Activated naive CD4-positive, alpha-beta T cell treated with anti-CD3 and anti-CD28 coated beads for 36 hours (primary cell): ENCODE measurements at places on chromosomes 7 and 10. TPM values are rescaled to one million over a fixed set of nuclear protein-coding genes. Genes with fewer than 3 reads are reported as not detected.

TMEM270 gene
- not detected for total RNA-seq

DRGX gene
- total RNA-seq, result not detected

SORCS3 gene
- not detected for total RNA-seq

SFRP4 gene
- not detected for total RNA-seq

IGF2BP3 gene
- 0.29 TPM for total RNA-seq

GJD4 gene
- total RNA-seq, result not detected

BRI3 gene
- total RNA-seq, result 54.4 TPM

DPYSL4 gene
- total RNA-seq, result 14.1 TPM

PDK4 gene
- not detected for total RNA-seq

WNT8B gene
- 0.91 TPM for total RNA-seq

PRSS2 gene
- total RNA-seq, result 0.50 TPM

ADGRA1 gene
- not detected for total RNA-seq

DNA sequence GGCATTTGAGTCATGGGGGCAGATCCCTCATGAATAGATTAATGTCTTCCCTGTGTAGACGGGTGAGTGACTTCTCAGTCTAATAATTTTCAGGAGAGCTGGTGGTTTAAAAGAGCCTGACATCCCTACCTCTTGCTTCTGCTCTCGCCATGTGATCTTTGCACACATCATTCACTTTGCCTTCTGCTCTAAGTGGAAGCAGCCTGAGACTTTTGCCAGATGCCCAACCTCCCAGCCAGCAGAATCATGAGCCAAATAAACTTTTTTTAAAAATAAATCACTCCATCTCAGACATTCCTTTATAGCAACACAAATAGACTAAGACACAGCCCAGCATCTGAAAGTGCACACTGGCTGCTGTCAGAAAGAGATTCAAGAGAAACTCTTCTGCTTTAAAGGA, 155.2 kb downstream of the ZNF365 start:
- H3K27ac ChIP-seq, result no peak overlapping the region
- DNase-seq, result no peak
- H3K4me3 ChIP-seq, result no peak overlapping the region

DNA sequence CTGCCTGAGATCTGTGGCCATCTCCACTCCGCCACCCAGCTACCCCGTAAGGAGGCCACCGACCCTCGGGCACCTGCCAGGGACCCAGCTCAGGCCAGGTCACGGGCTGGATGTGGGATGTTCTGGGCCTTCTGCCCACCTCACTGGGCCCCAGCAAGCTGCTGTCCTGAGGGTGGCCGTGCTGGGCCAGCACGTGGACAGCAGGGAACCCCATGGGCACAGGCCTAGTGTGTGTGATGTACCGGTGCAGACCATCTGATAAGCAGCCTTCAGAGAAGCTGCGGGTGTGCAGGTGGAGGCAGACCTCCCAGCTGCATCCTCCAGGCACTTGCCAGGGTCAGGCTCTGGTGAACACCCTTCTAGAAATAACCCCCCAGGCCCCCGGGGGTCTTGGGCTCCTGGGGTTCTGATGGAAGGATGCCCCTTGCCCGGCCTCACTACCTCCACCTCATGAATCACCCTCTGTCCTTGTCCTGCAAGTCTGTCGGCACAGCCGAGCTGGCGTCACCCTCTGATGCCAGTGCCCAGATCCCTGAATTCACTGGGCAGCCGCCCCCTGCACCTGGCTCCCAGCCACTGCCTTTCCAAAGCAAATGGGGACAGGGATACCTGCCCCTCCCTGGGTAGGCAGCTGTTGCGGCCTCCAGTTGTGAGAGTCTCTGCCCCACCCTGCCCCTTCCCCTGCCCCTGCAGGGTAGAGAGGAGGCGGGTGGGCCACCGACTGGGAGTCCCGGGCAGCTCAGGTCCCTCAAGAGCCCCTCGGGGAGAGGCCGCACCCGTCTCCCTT, 139.8 kb downstream of the FAM53B start:
- no peaks in the 10 kb centered on the region for H3K27me3 ChIP-seq
- no peaks in the 10 kb centered on the region for H3K4me1 ChIP-seq
- DNase-seq, result no peak
- H3K36me3 ChIP-seq, result no peaks in the 10 kb centered on the region
- H3K4me3 ChIP-seq, result no peak overlapping the region

- no peak overlapping the region for H3K27ac ChIP-seq
- H3K4me3 ChIP-seq, result no peak overlapping the region
- no peaks in the 10 kb centered on the region for H3K4me1 ChIP-seq
- H3K36me3 ChIP-seq, result peaks cover 6% of the 10 kb centered on the region
- DNase-seq, result no peak
Observed at GRCh38 chr10:112792487-112793201, 157.4 kb upstream of the TCF7L2 start.

GRCh38 chr7:75888464-75889222, 9.8 kb downstream of the RHBDD2 start:
- no peak for DNase-seq
- peaks cover 13% of the 10 kb centered on the region for H3K36me3 ChIP-seq
- no peaks in the 10 kb centered on the region for H3K27me3 ChIP-seq
- peaks cover 10% of the 10 kb centered on the region for H3K4me1 ChIP-seq
- no peak overlapping the region for H3K27ac ChIP-seq

GRCh38 chr10:32103721-32104120, 47.5 kb upstream of the KIF5B start:
- no peak overlapping the region for H3K4me3 ChIP-seq
- peaks cover 3% of the 10 kb centered on the region for H3K27me3 ChIP-seq
- no peak for DNase-seq
- H3K36me3 ChIP-seq, result no peaks in the 10 kb centered on the region
- no peaks in the 10 kb centered on the region for H3K4me1 ChIP-seq

DNA sequence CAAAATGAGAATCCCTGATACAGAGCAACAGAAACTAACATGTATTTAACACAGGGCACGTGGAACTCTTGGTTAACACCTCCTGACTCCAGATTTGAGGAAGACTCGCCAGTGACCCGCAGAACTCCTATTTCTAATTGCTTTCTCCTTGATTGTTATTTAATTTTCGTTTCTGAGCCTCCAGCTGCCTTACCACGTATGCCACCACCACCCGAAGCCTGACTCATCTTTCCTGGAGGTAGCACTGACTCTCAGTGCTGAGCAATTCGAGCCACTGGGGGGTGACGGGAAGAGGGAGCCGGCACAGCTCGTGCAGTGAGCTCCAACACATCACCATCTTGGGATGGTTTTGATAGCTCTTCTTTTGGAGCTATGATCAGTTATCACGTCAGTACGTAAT, 273.9 kb upstream of the MGMT start:
- peak; percentile 57 for DNase-seq
- peaks cover 13% of the 10 kb centered on the region for H3K4me1 ChIP-seq

GRCh38 chr10:12507165-12507850, 158.0 kb downstream of the CAMK1D start:
- peaks cover 41% of the 10 kb centered on the region for H3K4me1 ChIP-seq
- H3K36me3 ChIP-seq, result no peaks in the 10 kb centered on the region

GRCh38 chr7:1418505-1419309, 40.6 kb downstream of the MICALL2 start:
- peak overlapping the region; percentile 41 for H3K27ac ChIP-seq
- no peak for DNase-seq
- H3K4me1 ChIP-seq, result peaks cover 17% of the 10 kb centered on the region
- no peaks in the 10 kb centered on the region for H3K36me3 ChIP-seq
- no peak overlapping the region for H3K4me3 ChIP-seq
- peaks cover 2% of the 10 kb centered on the region for H3K27me3 ChIP-seq

- no peak overlapping the region for H3K4me3 ChIP-seq
- no peaks in the 10 kb centered on the region for H3K36me3 ChIP-seq
- peaks cover 18% of the 10 kb centered on the region for H3K27me3 ChIP-seq
- H3K27ac ChIP-seq, result no peak overlapping the region
Observed at GRCh38 chr10:84012831-84013458, 126.4 kb upstream of the GHITM start.

GRCh38 chr10:93994438-93994801, 689 bp downstream of the PLCE1 start:
- no peaks in the 10 kb centered on the region for H3K36me3 ChIP-seq
- H3K27ac ChIP-seq, result no peak overlapping the region
- H3K27me3 ChIP-seq, result peaks cover 48% of the 10 kb centered on the region
- peak overlapping the region; percentile 13 for H3K4me3 ChIP-seq
- no peak for DNase-seq

- H3K27ac ChIP-seq, result no peak overlapping the region
- no peak overlapping the region for H3K4me3 ChIP-seq
- H3K36me3 ChIP-seq, result peaks cover 1% of the 10 kb centered on the region
- no peaks in the 10 kb centered on the region for H3K27me3 ChIP-seq
- peak; percentile 47 for DNase-seq
- no peaks in the 10 kb centered on the region for H3K4me1 ChIP-seq
Observed at GRCh38 chr7:3399858-3400257, 98.8 kb downstream of the SDK1 start.

GRCh38 chr7:2279896-2280295, 34.3 kb downstream of the SNX8 start:
- no peaks in the 10 kb centered on the region for H3K27me3 ChIP-seq
- no peak overlapping the region for H3K27ac ChIP-seq
- no peaks in the 10 kb centered on the region for H3K36me3 ChIP-seq
- H3K4me3 ChIP-seq, result no peak overlapping the region
- no peak for DNase-seq

- H3K4me1 ChIP-seq, result peaks cover 35% of the 10 kb centered on the region
- DNase-seq, result no peak
- H3K4me3 ChIP-seq, result no peak overlapping the region
- no peaks in the 10 kb centered on the region for H3K27me3 ChIP-seq
- H3K27ac ChIP-seq, result no peak overlapping the region
Observed at GRCh38 chr7:22998519-22998896, 15.4 kb downstream of the HYCC1 start.

DNA sequence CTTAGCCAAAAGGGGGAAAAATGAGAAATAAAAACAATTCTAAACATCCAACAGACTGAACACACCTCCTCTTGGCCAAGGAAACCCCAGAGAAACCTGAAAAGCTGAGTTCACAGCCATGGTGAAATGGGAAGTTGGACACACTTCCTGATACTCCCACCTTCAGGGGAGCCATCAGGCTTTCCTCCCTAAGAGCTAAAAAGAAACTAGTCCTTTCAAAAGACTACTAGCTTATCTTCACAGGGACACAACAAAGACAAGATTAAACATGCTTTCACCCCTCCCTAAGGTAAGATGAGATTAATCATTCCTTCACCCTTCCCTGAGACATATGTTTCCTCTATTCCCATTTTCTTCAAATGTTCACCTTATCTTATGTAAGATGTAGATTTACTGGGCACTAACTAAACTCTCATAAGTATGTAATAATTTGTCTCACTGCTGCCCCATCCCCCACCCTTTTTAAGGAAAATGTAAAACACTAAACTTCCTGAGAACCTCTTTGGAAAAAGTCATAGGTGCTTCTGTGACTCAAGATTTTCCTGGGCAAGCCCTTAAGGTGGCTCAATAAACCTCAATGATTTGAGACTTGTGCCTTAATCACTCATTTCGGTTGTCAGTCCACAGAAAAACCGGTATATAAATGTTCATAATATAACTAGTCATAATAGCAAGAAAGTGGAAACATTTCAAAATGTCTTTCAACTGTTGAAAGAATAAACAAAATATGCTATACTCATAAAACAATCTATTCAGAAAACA, 40.5 kb downstream of the HTR7 start:
- H3K36me3 ChIP-seq, result no peaks in the 10 kb centered on the region
- DNase-seq, result no peak
- no peak overlapping the region for H3K4me3 ChIP-seq
- peaks cover 3% of the 10 kb centered on the region for H3K27me3 ChIP-seq

GRCh38 chr7:45389073-45389872, 184.9 kb upstream of the ADCY1 start:
- H3K27me3 ChIP-seq, result peaks cover 2% of the 10 kb centered on the region
- no peak for DNase-seq
- H3K36me3 ChIP-seq, result no peaks in the 10 kb centered on the region
- H3K27ac ChIP-seq, result no peak overlapping the region
- H3K4me3 ChIP-seq, result no peak overlapping the region

- H3K27me3 ChIP-seq, result no peaks in the 10 kb centered on the region
- no peak overlapping the region for H3K27ac ChIP-seq
- DNase-seq, result no peak
- H3K4me1 ChIP-seq, result peaks cover 2% of the 10 kb centered on the region
- H3K36me3 ChIP-seq, result peaks cover 29% of the 10 kb centered on the region
Observed at GRCh38 chr7:112347088-112347487, 103.2 kb upstream of the IFRD1 start.

GRCh38 chr7:101586906-101587677, 42.0 kb downstream of the MYL10 start:
- no peak overlapping the region for H3K27ac ChIP-seq
- no peak for DNase-seq
- no peak overlapping the region for H3K4me3 ChIP-seq
- no peaks in the 10 kb centered on the region for H3K36me3 ChIP-seq
- no peaks in the 10 kb centered on the region for H3K4me1 ChIP-seq

DNA sequence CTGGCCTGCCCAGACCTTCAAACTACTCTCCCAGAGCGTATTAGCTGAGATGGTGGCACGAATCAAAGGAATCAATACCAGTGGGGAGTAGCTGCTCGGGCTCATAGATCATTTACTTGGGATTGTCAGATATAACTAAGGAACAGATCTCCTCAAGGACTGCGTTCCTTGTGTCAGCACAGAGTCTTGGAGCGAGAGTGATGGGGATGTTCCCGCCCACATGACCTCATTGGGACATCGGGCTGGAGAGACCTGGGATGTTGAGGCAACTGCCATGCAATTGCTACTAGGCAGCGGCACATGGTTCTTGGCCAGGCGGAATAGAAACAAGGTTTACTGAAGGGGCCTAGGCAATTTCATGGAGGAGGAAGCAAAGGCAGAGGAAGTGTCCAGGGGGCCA, 132.6 kb downstream of the FRMD4A start:
- H3K4me3 ChIP-seq, result no peak overlapping the region
- H3K27me3 ChIP-seq, result peaks cover 13% of the 10 kb centered on the region
- H3K36me3 ChIP-seq, result no peaks in the 10 kb centered on the region
- no peak overlapping the region for H3K27ac ChIP-seq

DNA sequence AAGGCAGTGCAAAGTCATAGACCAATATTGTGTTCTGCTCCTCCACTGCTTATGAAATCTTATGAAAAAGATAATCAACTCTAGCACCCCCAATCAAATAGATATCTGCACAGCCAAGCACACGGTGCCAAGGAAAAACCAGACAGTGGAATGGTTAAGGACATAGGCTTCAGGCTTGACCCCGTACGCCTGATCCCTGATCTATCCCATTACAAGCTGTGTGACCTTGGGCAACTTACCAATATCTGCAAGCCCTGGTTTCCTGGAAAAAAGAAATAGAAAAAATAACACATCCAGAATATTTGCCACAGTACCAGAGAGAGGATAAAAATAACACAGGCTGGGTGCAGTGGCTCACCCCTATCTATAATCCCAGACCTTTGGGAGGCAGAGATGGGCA, 56.9 kb downstream of the GRB10 start:
- peaks cover 4% of the 10 kb centered on the region for H3K36me3 ChIP-seq
- no peaks in the 10 kb centered on the region for H3K27me3 ChIP-seq
- H3K4me3 ChIP-seq, result no peak overlapping the region
- no peak for DNase-seq
- no peak overlapping the region for H3K27ac ChIP-seq
- peaks cover 13% of the 10 kb centered on the region for H3K4me1 ChIP-seq

GRCh38 chr7:103075337-103075918, 488 bp downstream of the ARMC10 start:
- DNase-seq, result peak; percentile 80
- peaks cover 11% of the 10 kb centered on the region for H3K36me3 ChIP-seq
- no peaks in the 10 kb centered on the region for H3K27me3 ChIP-seq
- peaks cover 43% of the 10 kb centered on the region for H3K4me1 ChIP-seq
- H3K27ac ChIP-seq, result peak overlapping the region; percentile 90

- peaks cover 41% of the 10 kb centered on the region for H3K4me1 ChIP-seq
- peak overlapping the region; percentile 84 for H3K27ac ChIP-seq
- no peaks in the 10 kb centered on the region for H3K27me3 ChIP-seq
- DNase-seq, result no peak
- H3K36me3 ChIP-seq, result no peaks in the 10 kb centered on the region
Observed at GRCh38 chr10:102633848-102634247, 10.4 kb upstream of the TRIM8 start.

GRCh38 chr7:130381468-130382312, 1.4 kb downstream of the CPA1 start:
- H3K27ac ChIP-seq, result no peak overlapping the region
- H3K36me3 ChIP-seq, result no peaks in the 10 kb centered on the region
- no peaks in the 10 kb centered on the region for H3K4me1 ChIP-seq
- no peak overlapping the region for H3K4me3 ChIP-seq
- no peaks in the 10 kb centered on the region for H3K27me3 ChIP-seq
